GM23248 (cell line): ENCODE measurements at places on chromosomes 2 and 18.

GRCh38 chr2:63058144-63058920 lies 7.7 kb downstream of the OTX1 start:
- peak; percentile 51 for DNase-seq

GRCh38 chr2:167761465-167762136 lies 485.8 kb downstream of the STK39 start:
- no peak for DNase-seq

GRCh38 chr18:79569720-79570119 lies 109.9 kb upstream of the CTDP1 start:
- no peak for DNase-seq

GRCh38 chr2:143177096-143177786 lies 48.0 kb downstream of the ARHGAP15 start:
- no peak for DNase-seq

DNA sequence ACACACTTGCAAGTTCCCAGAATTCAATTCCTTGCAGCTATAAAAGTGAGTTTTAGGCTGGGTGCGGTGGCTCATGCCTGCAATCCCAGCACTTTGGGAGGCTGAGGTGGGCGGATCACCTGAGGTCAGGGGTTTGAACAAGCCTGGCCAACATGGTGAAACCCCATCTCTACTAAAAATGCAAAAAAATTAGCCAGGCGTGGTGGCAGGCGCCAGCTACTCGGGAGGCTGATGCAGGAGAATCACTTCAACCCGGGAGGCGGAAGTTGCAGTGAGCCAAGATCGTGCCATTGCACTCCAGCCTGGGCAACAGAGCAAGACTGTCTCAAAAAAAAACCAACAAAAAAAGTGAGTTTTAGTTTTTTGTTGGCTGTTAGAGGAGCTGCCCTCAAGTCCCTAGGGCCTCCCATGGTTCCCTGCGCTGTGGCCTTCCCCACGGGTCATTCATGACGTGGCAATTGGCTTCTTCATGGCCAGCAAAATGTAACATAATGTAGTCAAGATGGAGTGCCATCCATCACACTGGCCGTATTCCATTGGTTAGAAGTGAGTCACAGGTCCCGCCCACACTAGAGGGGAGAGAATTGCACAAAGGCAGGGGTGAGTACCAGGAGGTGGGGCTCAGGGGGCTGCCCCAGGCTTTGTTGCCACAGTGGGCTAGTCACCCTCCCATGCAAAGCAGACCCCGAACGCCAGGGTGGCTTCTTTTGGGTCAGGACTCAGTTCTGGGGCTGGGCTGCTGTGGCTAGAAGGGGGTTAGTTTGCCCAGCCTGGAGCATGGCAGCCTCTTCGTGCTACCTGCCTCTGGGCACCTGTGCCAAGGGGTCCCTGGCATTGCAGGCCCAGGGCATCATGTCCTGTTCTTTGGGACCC lies 37.7 kb upstream of the INHBB start:
- peak; percentile 49 for DNase-seq

DNA sequence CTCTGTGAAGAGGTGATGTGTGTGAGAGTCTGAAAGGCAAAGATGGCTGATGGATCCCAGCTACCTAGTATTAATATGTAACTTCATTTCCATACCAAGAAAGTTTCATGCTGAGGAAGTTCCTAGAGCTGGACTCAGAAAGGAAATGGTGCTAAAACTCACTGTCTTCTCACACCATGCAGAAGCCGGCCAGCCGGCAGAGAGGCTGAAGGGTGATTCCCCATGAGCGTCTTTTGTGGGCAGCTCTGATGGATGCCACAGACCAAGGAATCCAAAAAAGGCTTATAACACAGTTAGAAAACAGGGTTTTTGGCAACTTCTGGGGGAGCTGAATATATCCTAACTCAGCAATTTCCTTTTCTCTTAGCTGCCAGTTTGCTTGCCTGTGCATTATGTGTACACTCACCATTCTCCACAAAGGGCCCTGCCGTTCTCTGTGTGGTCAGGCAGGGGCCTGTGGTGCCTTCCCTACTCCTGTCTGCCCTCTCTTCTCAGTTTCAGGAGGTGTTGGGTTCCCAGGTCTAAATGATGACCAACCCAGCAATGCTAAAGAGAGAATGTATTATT lies 289.4 kb downstream of the MTX2 start:
- no peak for DNase-seq

DNA sequence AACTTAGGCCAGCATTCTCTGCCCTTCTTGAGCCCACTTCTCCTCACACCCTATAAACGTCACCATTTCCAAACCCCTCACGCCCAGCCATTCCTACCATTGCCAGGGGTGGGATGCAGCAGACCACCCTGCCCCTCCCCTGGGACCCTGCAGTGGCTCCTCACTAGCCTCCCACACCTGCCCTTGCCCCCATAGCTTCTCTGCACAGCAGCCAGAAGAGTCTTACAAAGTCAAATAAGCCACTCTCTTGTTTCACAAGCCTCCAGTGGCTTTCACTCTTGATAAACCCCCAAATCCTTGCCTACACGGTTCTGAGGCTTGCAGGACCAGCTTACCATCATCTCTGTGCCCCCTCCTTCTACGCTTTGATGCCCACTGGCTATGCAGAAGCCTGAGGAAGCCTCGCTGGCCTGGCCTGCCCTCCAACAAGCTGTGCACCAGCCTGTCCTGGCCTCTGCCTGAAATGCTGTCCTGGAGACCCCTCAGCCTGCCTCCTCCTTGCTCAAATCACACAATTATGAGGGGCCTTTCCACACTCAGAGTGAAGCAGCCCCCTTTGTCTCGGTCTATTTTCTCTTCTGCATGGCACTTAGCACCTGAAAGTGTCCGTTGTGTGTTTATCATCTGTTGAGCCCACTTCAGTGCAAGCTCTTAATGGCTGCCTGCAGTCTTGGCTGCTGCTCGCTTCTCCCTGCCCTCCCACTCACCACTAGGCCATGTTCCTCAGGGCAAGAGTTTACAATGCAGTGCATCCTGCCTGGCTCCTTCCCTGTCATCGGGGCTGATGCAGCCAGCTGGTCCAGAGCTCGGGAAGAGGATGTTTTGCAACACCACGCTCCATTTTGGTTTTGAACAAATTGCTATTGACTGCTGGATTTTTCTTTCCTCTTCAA lies 82.6 kb upstream of the RGPD5 start:
- DNase-seq: no peak

DNA sequence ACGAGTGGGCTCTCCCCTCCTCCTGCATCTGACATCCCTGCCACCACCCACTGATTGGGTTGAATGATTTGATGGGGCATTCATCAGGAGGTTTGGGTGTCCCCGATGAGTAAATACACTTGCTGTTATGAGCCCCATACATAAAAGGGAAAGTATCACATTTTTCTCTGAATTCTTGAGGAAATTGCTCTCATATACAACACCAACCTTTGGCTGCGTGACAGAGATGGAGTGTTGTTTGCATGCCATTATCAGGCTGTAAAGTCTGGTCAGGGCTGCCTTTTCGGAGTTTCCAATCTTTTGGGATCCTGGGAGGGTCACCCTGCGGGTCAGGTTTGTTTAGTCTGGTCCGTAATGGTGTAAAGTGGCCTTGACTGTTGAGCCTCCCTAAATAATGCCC lies 227.9 kb upstream of the SPRED2 start:
- no peak for DNase-seq

GRCh38 chr18:44770641-44771040 lies 90.0 kb downstream of the SETBP1 start:
- DNase-seq: no peak

- DNase-seq: no peak
These were observed 339.2 kb downstream of the ARHGAP15 start for GRCh38 chr2:143468341-143468888.

DNA sequence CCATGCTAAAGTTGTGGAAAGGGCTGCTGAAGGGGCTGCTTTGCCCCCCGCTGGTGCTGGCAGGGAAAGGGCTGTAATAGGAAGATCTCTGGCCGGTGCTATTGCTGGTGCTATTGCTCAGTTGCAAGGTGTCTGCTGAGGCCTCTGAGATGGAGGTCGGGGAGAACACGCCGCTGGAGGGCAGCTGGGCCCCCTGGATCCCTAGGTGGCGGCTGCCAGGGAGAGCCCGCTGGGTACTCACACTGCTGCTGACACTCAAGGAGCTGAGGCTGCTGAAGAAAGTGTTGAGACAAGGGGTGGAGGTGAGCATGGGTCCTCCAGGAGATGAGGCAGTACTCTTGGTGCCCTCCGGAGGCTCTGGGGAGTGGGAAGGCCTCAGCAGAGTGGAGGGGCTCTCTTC lies 4.2 kb downstream of the FOXI3 start:
- DNase-seq: no peak

DNA sequence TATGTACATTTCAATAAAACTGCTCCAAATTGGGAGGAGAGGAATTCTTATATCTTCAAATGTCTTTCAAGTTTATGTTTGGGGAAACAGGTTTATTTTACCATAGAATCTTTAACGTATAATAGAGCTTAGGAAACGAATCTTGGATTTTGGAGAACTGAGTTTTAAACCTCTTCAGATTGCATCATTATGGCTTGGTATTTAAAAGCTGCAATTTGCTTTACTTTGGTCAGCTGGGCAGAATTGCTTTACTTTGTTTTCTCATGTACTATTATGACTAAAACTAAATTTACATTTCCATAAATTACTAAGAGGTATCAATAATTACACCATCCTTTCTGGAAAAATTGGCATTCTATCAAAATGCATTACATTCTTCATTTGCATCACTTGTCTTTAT lies 54.6 kb downstream of the BAZ2B start:
- DNase-seq: peak; percentile 3

DNA sequence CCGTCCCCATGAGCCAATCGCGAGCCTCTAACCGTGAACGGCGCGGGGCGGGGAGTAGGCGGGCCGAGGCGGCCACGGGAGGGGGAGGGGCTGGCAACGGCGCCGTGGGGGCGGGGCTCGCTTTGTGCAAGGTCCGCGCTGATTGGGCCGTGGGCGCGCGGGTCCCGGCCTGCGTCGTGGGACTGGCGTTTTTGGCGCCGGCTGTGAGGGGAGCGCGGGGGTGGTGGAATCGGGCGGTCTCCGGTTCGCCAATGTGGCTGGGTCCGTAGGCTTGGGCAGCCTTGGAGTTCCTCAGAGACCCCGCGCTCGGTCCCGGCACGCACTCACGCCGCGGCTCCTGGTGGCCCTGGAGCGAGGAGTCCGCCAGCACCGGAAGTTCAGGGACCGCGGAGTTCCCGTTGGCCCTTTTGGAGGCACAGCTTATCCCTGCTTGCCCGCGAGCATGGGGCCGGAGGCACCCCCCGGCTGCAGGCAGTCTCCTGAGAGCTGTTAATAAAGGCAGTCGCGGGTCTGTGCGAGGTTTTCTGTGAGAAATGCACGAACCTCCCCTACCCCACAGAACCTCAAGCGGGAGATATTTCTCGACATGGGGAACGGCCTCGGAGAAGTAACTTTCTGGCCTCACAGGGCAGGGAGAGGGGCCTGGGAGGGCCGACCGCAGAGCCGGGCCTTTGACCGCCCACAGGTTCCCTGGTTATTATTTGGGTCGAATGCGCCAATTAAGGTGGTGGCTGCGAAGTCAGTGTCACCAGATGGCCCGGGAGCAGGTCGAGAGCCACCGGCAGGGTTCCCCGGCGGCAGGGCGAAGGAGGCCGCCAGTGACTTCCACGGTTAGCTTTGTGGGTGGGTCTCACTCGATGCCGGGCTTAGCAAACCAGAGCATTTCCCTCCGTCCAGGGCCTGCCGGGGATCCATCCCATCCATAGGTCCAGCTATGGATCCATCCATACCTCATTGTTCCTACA lies 574 bp upstream of the NCL start:
- peak; percentile 100 for DNase-seq

DNA sequence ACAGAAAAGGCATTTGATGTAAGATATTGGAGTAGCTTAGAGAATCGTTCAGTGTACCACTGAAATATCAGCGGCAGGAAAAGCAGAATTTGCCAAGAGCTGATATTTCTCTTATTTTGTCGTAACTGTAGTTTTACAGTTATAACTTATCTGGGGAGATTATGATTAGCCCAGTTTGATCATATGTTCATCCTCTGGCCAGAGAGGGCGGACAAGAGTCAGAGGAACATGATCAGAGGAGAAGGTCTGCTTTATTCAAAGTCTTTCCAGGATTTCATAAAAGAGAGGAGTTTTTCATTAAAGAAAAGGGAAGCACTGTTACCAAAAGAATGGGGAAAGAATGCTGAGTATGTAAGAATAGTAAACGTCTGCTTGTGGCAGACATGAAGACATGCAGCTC lies 1655.6 kb downstream of the DPP10 start:
- no peak for DNase-seq

- no peak for DNase-seq
These were observed 165.2 kb downstream of the DYSF start for GRCh38 chr2:71618327-71619113.

DNA sequence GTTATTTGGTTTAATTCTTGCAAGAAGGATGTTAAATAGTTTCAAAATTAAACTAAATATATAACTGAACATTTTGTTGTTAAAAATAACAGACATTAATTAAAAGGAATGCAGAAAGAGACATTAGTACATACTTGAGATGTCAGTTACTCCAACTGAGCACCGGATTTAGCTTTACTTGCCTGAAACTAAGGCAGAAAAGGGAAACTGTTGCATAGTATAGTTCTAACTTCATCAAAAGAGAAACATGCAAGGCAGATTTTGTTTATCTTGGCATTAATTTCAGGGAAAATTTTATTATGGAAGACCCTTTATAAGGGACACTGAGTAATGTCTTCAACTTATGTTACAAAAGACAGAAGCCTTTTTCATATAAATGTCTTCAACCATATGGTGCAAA lies 218.3 kb downstream of the STK39 start:
- no peak for DNase-seq

GRCh38 chr2:102806250-102806837 lies 44.5 kb downstream of the TMEM182 start:
- DNase-seq: peak; percentile 73

DNA sequence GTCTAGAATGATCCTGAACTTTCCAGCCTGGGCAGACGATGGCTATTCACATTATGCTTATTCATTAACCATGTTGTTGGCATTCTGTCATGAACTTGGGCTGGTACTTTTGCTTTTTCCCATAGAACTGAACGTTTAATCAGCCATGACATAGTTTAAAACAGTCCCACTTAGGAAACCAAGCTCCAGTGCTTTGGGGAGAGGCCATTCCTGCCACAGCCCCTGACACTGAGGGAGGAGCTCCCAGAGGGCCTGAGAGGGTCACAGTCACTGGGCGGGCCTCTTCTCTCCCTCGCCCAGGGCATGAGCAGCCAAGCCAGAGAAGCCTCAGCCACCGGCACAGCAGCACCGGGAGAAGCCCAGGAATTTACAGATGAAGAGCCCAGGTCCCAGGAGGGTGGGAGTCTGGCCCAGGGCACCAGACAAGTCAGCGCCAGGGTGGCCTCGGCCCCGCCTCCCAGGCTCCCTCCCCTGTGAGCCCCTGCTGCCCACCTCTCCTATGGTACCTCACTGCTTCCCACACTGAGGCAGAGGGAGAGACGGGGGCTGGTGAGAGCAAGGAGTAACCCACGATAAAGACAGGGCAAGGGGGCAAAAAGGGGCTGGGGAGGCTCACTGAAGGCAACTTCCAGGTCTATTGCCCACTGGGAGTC lies 33.6 kb downstream of the MAL start:
- DNase-seq: no peak

DNA sequence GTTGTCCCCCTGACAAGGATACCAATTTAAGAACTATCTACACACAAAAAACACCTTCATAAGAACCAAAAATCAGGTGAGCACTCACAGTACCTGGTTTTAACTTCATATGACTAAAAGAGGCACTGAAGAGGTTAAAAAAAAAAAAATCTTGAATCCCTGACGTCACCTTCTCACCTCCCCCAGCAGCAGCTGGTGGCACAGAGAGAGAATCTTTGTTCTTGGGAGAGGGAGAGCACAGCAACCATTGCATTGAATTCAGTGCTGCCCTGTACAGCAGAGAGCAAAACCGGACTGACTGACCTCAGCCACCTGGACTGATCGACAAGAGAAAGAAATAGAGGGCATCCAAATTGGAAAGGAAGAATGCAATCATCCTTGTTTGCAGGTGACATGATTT lies 566.0 kb downstream of the TMX3 start:
- DNase-seq: no peak

GRCh38 chr2:238879621-238880377 lies 31.9 kb downstream of the TWIST2 start:
- no peak for DNase-seq
